T-cell (primary cell): ENCODE measurements at places on chromosomes 16 and 17. TPM values are rescaled to one million over a fixed set of nuclear protein-coding genes. Genes with fewer than 3 reads are reported as not detected.

GRCh38 chr16:54431997-54432896, 145.7 kb upstream of the IRX3 start:
- H3K27ac ChIP-seq = no peak overlapping the region
- H3K4me3 ChIP-seq = no peak overlapping the region
- H3K36me3 ChIP-seq = no peaks in the 10 kb centered on the region
- H3K27me3 ChIP-seq = peaks cover 9% of the 10 kb centered on the region

DNA sequence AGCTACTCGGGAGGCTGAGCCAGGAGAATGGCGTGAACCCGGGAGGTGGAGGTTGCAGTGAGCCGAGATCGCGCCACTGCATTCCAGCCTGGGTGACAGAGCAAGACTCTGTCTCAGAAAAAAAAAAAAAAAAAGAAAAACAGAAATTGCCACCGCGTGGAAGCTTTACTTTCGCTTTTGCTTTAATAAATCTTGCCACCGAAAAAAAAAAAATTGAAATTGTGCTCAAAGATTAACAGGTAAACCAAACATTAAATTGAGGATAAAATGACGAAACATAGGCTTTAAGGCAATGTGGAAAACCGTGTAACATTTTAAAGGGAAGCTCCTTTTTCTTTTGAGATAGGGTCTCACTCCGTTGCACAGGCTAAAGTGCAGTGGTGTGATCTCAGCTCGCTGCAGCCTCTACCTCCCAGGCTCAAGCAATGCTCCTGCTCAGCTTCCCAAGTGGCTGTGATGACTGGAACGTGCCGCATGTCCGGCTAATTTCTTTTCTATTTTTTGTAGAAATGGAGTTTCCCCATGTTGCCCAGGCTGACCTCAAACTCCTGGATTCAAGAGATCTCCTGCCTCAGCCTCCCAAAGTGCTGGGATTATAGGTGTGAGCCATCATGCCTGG, 40.1 kb downstream of the ZNF276 start:
- peaks cover 7% of the 10 kb centered on the region for H3K36me3 ChIP-seq
- H3K4me1 ChIP-seq = peaks cover 9% of the 10 kb centered on the region
- H3K4me3 ChIP-seq = peak overlapping the region; percentile 10
- no peaks in the 10 kb centered on the region for H3K27me3 ChIP-seq

DNA sequence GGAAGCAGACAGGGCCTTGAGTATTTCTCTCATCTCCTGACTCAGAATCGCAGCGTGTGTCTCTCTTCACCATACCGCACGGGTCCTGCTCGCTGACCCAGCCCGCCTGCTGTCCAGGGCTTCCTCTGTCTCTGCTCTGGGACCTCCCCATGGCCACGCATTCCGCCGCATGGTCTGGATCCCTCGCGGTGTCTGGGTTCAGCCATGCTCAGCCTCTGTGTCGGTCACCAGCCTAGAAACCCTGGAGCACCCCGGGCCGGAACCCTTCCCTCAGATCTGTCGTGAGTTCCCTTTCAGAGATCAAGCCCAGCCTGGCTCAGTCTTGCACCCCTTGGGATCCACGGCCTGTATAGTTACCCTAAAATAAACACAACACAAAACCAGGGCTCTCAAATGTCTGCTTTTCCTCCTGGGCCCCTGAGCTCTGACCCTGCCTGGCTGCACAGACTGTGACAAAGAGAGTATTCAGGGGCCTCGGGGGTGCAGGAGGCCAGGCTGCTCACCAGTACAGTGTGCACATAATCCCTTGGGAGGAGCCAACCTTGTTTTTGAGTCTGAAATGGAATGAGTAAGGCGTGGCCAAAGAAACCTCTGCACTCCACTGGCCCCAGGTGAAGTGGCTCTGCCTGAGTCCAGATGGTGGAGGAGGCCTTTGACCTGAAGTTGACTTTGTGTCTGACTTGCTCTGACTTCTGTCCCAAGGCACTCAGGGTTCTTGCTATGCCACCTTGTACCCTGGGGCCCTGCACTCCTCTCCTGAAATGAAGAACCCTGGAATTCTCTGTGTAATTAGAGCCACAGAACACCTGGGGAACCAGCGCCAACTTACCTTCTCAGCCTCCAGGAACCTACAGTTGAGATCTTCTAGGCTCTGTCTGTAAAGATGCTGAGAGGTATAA, 5.8 kb upstream of the SPIRE2 start:
- no peak for DNase-seq
- H3K36me3 ChIP-seq = no peaks in the 10 kb centered on the region
- H3K4me1 ChIP-seq = peaks cover 2% of the 10 kb centered on the region

GRCh38 chr17:46194393-46195216, 1.4 kb upstream of the KANSL1 start:
- no peaks in the 10 kb centered on the region for H3K27me3 ChIP-seq
- peak; percentile 53 for DNase-seq
- peaks cover 31% of the 10 kb centered on the region for H3K4me1 ChIP-seq
- peak overlapping the region; percentile 94 for H3K4me3 ChIP-seq

- H3K27ac ChIP-seq = no peak overlapping the region
- H3K4me1 ChIP-seq = no peaks in the 10 kb centered on the region
- DNase-seq = no peak
- no peaks in the 10 kb centered on the region for H3K36me3 ChIP-seq
- H3K27me3 ChIP-seq = no peaks in the 10 kb centered on the region
- H3K4me3 ChIP-seq = no peak overlapping the region
Observed at GRCh38 chr17:21843318-21843865, 151.1 kb downstream of the KCNJ18 start.

GRCh38 chr17:68368387-68368786, 77.1 kb downstream of the ARSG start:
- no peaks in the 10 kb centered on the region for H3K27me3 ChIP-seq
- H3K36me3 ChIP-seq = peaks cover 4% of the 10 kb centered on the region
- H3K4me1 ChIP-seq = no peaks in the 10 kb centered on the region
- no peak for DNase-seq

GRCh38 chr17:54353789-54354525, 531.2 kb downstream of the KIF2B start:
- no peak overlapping the region for H3K4me3 ChIP-seq
- no peaks in the 10 kb centered on the region for H3K27me3 ChIP-seq
- no peaks in the 10 kb centered on the region for H3K36me3 ChIP-seq

DNA sequence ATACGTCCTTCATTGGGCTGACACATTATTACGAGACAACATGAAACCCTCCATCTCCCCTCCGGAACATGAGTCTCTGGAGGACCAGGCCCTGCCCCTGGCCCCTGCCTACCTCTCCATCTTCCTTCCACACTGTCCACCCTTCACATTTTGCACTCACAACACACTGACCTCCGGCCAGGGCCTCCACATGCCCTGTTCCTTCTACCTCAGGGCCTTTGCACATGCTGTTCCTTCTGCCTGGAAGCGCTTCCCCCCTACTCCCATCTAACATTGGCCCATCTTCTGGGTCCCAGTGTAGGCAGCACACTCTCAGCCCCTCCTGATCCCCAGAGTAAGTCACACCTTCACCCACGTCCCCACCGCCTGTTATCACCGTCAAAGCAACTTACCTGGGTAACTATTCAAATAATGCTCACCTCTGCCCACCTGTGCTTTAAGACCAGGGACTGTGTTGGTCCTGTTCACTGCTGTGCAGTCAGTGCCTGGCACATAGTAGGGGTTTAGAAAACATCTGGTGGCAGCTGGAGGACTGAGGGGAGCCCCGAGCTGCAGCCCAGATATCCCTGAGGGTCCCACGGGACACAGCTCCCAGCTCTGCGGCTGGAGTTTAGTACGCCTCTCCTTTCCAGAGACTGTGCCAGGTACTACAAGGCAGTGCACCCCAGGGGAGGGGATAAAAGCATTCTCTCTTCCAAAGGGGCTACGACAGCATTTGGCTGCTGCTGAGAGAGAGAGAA, 27.2 kb downstream of the RPH3AL start:
- peaks cover 15% of the 10 kb centered on the region for H3K27me3 ChIP-seq
- DNase-seq = no peak
- no peaks in the 10 kb centered on the region for H3K36me3 ChIP-seq
- H3K27ac ChIP-seq = no peak overlapping the region
- peaks cover 4% of the 10 kb centered on the region for H3K4me1 ChIP-seq
- H3K4me3 ChIP-seq = no peak overlapping the region

TTLL6 gene
- not detected for total RNA-seq

MYH3 gene
- total RNA-seq = 12.1 TPM
